ENCODE measurements at places on chromosomes 12 and 14.

DNA sequence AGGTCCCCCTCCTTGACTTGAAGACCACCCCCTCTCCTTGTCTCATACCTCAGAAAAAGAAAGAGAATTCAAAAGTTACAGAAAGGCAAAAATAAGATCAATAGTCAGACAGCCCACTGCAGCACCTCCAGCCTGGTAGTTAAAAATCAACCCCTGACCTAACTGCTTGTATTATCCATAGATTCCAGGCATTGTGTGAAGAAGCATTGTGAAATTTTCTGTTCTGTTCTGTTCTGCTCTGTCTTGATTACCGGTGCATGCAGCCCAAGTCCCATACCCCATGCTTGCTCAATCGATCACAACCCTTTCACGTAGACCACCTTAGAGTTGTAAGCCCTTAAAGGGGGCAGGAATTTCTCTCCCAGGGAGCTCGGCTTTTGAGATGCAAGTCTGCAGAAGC, 5.8 kb upstream of the DHRS7 start:
- no peak for DNase-seq

DNA sequence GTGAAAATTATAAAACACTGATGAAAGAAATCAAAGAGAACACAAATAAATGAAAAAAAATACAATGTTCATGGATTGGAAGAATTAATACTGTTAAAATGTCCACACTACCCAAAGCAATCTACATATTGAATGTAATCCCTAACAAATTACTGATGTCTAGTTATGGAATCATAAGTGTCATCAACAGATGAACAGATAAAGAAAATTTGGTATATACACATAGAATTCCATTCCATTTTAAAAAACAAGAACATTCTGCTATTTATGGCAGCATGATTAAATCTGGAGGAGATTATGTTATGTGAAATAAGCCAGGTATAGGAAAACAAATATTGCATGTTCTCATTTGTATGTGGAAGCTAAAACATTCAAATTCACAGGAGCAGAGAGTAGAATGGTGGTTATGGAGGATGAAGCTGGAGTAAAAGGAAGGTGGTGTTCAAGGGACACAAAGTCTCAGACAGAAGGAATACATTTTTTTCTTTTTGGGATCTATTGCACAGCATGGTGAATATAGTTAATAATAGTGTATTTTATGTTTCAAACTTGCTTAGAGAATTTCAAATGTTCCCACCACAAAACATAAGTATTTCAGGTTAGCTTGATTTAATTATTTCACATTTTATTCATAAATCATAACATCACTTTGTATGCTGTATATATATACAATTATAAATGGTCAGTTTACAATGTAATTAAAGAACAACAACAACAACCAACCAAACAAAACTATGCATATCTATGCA, 28.5 kb downstream of the A2M start:
- DNase-seq = no peak

GRCh38 chr12:54052438-54053002, 1.1 kb upstream of the HOXC4 start:
- no peak for DNase-seq

- no peak for DNase-seq
These were observed 3.4 kb downstream of the CHST11 start for GRCh38 chr12:104460041-104460719.

- DNase-seq = no peak
These were observed 40.5 kb upstream of the RTL1 start for GRCh38 chr14:100944052-100944451.

DNA sequence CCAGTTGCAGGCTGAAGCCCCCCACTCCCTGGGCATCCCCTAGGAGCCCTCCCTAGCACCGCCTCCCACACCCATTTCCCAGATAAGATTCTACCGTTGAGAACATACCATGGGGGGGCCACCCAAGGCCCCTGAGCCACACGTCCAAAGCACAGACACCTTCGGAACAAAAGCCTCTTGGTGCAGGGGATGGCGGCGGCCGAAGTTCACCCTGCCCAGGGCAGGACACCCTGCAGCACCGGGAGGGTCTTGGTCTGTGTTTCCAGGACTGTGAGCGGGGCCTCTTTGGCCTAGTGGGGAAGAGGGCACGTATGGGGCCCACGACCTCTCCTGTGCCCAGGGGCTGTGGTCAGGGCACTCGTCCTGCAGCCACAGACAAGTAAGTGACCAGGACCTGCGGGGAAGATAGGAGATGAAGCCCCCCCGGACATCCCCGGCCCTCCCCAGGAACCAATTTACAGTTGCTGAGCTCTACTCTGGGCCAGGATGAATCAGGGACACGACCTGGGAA, 154.3 kb upstream of the C14orf180 start:
- DNase-seq = no peak

- no peak for DNase-seq
These were observed 1317.4 kb upstream of the TMEM132C start for GRCh38 chr12:126949558-126949957.

DNA sequence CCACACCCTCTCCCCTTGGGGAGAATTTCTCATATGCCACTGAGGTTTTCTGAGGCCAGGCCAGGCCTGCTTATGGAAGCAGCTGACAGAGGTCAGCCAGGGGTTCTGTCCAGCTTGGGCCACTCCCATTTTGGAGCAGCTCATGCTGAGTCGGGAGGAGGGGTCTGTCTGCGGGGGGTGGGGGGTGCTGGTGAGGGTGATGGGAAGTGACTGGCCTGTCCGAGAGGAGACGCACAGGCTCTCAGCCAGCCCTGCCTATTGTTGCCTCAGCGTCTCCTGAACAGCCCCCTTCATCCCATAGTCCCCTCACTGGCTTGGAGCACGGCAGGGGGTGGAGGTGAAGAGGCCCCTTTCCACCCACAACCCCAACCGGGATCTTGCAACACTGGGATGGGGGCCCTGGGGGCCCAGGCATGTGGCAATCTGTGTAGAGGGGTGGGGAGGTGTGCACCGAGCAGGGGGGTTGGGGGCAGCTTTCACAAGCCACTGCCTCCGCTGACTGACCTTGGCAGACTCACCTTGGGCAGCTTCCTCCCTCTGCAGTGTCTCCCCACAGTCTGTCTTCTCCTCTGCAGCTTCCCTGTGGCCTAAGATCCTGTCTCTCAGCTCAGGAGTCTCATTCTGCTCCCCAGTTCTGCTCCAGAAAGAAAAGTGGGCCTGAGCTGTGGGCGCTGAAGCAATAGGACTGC, 5.5 kb downstream of the CEBPE start:
- DNase-seq = no peak

GRCh38 chr12:77830583-77831351, at the start of gene NAV3:
Gene NAV3, plus strand, starts transcription at chr12:77830894. Its CDS starts 568 bp downstream, at chr12:77831462.
- DNase-seq = no peak

- DNase-seq = peak; percentile 32
These were observed 58.9 kb upstream of the KITLG start for GRCh38 chr12:88638966-88639760.

- no peak for DNase-seq
These were observed 6.4 kb downstream of the TTC6 start for GRCh38 chr14:37601865-37602264.

DNA sequence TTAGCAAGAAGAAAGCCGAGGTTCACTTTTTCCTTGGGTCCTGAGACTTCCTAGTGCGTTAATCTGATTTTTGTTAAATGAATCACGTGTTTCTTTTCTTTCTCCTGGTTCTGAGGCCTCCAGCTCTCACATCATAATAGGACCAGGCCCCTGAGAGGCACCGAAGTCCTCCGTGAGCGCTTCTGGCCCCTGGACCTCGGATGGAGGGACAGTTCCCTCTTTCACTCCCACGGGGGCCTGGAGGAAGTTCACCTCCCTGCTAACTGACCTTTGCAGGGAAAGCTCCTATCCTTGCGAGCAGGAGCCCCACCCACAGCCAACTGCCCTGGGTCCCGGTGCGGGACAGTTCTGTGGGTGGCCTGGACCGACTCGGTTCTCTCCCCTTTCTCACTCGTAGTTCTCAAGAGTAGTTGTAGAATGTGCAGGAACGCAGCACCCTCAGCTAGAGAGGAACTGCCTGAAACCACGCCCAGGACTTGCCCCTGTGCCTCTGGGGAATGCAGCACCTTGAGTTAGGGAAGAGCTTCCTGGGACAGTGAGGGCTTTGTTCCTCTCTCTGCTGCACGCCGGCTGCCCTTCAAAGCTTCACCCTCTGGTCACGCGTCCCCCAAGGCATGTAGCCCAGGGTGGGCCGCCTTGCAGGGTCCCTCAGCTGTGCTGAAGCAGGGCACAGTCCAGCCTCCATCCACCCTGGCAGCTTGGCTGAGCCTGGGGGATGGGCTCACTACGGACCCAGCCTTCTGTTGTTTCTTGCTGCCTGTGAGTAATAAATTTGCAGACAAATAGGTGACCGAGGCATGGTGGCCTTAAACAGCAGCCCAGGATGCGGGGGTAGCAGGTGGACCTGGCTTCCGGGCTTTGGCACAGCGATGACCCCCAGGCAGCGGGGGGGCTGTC, 264.6 kb downstream of the ADGRD1 start:
- DNase-seq = no peak

GRCh38 chr12:42326541-42327226, 717 bp downstream of the PPHLN1 start:
- peak; percentile 35 for DNase-seq

- DNase-seq = peak; percentile 36
These were observed 242.0 kb downstream of the NEDD1 start for GRCh38 chr12:97148941-97149559.

DNA sequence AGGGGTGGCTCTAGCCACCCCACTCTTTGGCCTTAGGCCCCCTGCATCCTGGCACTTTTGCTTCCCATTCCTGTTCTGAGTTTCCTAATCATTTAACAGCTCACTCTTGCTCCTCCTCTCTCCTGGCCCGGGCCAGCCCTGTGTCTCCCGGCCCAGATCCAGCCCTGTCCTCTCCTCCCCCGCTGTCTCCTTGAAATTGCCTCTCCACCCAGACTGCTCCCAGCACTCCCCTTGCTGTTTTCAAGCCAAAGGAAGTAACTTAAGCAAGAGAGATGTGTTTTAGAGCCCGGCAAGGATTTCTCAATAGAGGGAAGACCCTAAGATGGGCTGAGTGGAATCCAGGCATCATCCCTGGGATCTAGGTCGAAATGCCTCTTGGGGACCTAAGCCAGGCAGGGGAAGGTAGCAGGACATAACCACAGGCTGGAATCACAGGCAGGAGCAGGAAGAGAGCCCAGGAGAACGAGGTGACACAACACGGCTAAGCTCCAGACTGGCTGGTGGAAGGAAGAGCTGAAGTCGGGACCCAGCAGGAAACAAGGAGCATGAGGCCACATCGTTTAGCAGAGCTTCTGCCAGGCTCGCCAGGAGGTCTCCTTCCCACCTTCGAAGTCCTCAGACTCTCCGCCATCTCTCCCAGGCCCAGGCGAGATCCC, 2.0 kb upstream of the LRP1-AS start:
- peak; percentile 46 for DNase-seq

GRCh38 chr14:96309896-96310330, 53.2 kb downstream of the ATG2B start:
- DNase-seq = no peak

- peak; percentile 10 for DNase-seq
These were observed 163.9 kb upstream of the RASSF8 start for GRCh38 chr12:25794571-25794970.

- no peak for DNase-seq
These were observed 1.2 kb upstream of the SIX1 start for GRCh38 chr14:60650373-60650961.

- no peak for DNase-seq
These were observed 11.9 kb upstream of the BHLHE41 start for GRCh38 chr12:26136688-26137087.

DNA sequence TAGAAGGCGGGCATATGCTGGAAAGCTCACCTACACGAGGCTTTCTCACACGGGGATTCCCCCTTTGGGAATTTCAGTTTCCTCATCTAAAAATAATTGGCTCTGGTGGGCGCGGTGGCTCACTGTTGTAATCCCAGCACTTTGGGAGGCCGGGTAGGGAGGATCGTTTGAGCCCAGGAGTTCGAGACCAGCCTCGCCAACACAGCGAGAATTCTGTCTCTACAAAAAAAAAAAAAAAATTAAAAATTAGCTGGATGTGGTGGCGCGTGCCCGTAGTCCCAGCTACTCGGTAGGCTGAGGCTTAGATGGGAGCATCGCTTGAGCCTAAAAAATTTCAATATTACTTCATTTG, 400 bp upstream of the NDUFA12 start:
- no peak for DNase-seq

DNA sequence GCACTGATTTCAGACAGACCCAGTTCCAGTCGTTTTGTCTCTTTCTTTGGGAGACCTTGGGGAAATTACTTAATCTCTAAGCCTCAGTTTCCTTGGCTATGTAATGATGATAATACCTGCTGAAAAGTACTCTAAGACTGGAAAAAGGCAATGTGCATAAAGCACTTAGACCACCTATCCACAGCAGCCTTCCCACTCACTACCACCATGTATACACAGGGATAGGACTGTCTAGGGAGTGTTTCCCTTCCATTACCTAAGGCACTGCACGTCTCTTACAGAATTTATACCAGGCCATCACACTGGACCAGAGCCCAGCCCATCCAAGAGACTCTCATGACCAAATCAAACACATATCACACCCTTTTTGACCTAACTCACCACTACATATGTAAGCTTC, 6.3 kb downstream of the RPS29 start:
- no peak for DNase-seq

DNA sequence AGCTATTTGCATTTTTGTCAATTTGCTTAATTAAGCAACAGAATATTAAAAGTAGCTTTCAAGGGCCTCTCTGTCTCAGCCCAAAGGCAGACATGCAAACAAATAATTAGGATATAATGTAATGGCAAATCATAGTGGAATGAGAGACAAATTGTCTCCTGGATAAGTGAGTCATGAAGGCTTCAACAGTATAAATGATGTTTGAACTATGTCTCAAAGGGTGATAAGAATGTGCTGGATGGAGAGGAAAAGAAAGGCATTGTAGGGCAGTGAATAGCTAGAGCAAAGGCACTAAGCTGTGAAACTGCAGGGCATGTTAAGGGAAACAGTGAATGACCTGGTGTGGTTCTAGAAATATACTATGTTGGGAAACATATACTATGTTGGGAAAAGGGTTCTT, 53.5 kb upstream of the PPP1R12A start:
- peak; percentile 72 for DNase-seq

DNA sequence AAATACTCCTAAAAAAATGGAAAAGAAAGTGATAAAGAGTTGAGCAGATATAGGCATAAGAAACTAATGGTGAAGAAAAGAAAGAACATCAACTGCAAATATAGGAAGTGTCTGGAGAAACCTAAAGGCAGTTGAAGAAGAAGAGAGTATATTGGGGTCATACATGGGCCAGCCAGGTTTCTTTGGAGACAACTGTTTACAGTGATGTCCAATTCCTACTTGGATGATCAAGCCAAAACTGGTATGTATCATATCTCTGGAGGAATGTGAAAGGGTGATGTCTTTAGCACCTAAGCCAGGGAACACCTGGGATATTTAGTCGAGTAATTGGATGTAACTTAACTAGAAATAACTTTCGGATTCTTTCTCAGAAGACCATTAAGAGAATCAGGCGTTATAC, 129.3 kb upstream of the FLRT2 start:
- DNase-seq = no peak

GRCh38 chr12:30908076-30908721, 18.3 kb upstream of the TSPAN11 start:
- DNase-seq = no peak

GRCh38 chr14:35534208-35534872, 376 bp downstream of the INSM2 start:
- no peak for DNase-seq

GRCh38 chr14:23569443-23570151, 2.0 kb upstream of the AP1G2 start:
- DNase-seq = peak; percentile 16
